Stimulated activated CD8-positive, alpha-beta memory T cell treated with anti-CD3 and anti-CD28 coated beads, Interleukin-4, amount 100 ng/mL, for 1 hour (primary cell): ENCODE measurements at places on chromosomes 5 and 9.

DNA sequence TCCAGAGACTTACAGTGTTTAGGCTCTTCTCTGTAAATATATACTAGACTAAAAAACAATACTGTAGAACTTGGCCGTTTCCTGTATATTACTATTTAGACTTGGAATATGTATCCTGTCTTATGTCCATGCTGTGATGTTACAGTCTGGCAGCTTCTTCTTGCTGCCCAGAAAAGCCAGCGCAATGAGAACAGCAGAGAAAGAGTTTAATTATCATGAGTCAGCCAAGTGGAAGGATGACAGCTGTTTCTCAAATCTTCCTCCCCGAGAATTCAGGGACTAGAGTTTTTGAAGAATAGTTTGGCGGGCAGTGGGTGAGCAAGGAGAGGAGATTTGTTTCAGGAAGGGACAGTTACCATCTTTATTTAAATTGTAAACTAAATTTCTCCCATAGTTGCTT lies 37.5 kb downstream of the NAA35 start:
- DNase-seq = no peak

GRCh38 chr9:129441852-129442251 lies 179.0 kb downstream of the C9orf50 start:
- no peak for DNase-seq

GRCh38 chr5:124088289-124089032 lies 576.5 kb downstream of the CSNK1G3 start:
- DNase-seq = no peak

- no peak for DNase-seq
These were observed 33.7 kb downstream of the GOLGA2 start for GRCh38 chr9:128242124-128242523.

- DNase-seq = no peak
These were observed 140.6 kb upstream of the STC2 start for GRCh38 chr5:173468821-173469251.

DNA sequence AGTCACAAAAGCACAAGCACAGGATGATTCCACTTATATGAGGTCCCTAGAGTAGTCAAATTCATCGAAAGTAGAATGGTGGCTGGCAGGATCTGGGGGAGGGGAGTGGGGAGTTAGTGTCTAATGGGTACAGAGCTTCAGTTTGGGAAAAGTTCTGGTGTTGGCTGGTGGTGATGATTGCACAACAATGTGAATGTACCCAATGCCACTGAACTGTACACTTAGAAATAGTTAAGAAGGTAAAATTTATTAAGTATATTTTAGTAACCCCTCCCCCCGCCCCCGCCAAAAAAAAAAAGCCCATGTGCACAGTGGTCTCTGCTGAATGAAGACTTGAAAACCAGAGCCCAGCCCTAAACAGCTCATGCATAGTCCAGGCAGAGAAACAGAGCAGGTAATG lies 24.8 kb upstream of the GTF3C5 start:
- no peak for DNase-seq

- DNase-seq = no peak
These were observed 23.6 kb downstream of the ATG10 start for GRCh38 chr5:81995407-81995806.

GRCh38 chr9:38022203-38022895 lies 46.7 kb downstream of the SHB start:
- DNase-seq = no peak

DNA sequence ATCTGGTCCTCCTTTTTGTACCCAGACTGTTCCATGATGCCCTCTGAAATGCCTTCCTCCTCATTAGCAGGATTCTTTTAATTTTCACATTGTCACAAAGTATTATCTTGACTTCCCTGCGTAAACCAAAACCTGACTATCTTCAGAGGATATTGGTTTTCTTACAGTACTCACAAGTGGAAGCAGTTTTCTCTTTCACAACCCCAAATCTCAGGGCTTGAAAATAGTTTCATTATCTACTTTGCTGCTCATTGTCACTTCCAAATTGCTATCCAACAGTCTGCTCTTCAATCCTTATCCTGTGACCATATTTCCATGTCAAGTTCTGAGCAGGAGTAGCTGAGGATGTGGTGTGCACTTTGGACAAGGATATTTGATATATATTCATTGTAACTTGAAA lies 324.1 kb downstream of the FAM170A start:
- no peak for DNase-seq

GRCh38 chr9:16544842-16545241 lies 325.6 kb downstream of the BNC2 start:
- DNase-seq = no peak
